Gastroesophageal sphincter (tissue), 4 donors: ENCODE measurements at places on chromosomes 7 and 10. TPM values are rescaled to one million over a fixed set of nuclear protein-coding genes. Genes with fewer than 3 reads are reported as not detected.
A peak's percentile ranks its signal among the peaks of the same experiment; 100 is the strongest.

DNA sequence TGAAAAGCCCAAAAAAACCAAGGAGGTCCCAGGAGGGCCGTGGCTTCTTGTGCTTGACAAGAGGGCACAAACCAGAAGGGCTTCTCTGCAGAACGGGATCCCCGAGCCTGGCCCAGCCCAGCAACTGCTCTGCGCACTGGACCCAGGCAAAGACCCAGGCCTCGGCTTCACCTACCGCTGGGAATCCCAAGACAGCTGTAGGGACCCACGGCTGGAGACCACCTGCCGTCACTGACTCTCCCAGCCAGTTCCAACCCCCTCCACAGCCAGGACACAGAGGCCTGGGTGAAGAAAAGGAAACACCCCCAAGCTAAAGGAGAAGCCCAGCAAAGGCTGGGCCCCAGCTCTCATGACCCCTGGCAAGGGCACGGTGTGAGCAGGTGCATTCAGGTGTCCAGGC is 24.3 kb downstream of the PDGFA start:
- ATAC-seq, result no peak

DNA sequence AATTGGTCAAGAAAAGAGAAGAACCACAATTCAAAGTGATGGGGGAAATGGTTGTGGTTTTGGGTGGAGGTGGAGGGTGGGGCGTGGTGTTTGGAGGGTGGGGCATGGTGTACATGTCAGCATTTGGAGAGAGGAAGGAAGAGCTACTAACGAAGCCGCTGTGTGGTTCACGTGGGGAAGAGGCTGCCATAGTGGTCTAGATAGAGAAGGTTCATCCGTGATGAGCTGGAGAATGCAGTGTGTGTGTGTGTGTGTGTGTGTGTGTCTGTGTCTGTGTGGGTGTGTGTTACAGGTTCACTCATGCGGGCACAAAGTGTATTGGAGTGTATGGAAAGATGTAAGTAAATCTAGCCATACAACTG is 6.1 kb upstream of the VCL start:
- no peak for ATAC-seq

- peak; percentile 60 for ATAC-seq
Measured at GRCh38 chr7:128697302-128697905, 25.3 kb downstream of the GARIN1A start.

DNA sequence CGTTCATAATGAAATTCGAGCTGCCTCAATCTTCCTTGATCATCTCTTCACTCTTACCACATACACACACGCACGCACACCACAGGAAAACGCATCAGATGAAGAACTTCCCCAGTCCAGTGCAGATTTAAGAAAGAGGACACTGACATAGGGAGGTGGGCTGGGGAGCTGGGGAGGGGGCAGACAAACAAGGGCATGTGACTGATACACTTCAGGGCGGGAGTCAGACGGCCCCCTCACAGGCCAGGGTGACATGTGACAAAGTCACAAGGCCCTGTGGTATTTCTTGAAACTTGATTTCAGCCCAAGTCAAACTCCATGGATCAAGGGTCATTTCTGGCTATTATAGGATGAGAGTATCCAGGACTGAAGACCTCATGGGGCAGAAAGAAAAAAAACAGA is 82.6 kb downstream of the KCNMA1 start:
- no peak for ATAC-seq

GRCh38 chr10:60246382-60246781 is 143.3 kb downstream of the ANK3 start:
- ATAC-seq, result no peak

DNA sequence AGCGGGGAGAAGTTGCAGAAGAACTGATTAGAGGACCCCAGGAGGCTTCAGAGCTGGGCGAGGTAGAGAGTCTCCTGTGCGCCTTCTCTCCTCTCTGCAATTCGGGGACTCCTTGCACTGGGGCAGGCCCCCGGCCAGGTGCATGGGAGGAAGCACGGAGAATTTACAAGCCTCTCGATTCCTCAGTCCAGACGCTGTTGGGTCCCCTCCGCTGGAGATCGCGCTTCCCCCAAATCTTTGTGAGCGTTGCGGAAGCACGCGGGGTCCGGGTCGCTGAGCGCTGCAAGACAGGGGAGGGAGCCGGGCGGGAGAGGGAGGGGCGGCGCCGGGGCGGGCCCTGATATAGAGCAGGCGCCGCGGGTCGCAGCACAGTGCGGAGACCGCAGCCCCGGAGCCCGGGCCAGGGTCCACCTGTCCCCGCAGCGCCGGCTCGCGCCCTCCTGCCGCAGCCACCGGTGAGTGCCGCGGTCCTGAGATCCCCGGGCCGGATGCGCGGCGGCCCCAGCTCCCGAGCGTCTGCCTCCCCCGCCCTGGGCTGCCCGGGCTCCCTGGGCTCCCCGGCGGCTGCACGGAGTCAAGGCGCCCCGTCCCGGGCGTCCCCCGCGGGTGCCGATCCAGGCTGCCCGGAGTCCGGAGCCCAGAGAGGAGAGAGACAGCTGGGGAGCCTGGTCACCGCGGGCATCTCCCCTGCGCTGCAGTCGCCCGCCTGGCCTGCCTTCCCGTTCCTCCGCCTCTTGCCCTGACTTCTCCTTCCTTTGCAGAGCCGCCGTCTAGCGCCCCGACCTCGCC is at the start of gene PLAU:
TSS of gene PLAU (plus strand) at position 369 of the 789 bp plus-strand sequence. CDS start 424 bp downstream, outside the sequence.
- ATAC-seq, result peak; percentile 22

DNA sequence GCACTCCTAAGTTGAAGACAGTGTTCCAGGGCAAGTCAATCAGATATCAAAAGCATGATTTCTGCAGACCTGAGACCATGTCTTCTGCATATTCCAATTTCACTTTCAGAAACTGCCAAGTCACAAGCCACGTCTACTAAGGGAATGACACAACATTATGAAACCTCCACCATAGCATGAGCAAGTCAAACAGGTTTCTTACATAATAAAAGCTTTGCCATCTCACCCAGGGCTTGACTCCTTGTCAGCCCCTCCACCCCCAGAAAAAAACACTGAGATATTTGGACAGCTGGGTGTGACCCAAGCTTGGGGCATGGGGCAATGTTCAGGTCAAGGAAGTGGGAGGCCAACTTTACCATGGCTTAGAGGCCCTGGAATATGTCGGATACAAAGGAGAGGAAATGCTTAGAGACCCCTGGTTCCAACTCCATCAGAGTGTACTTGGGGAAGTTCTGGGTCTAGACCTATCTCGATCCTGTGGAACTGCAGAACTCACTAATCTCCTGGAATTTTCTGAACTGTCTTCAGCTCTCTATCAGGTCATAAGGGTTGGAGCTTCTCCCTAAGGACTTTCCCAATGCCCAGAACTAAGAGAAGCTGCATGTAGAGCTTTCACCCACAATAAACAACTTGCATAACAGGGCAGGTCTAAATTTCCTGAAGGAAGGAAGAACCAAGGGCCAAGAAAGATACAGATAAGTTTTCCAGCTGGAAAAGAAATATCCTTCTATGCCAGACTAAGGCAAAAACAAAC is 80.6 kb upstream of the NAMPT start:
- peak; percentile 85 for ATAC-seq

DNA sequence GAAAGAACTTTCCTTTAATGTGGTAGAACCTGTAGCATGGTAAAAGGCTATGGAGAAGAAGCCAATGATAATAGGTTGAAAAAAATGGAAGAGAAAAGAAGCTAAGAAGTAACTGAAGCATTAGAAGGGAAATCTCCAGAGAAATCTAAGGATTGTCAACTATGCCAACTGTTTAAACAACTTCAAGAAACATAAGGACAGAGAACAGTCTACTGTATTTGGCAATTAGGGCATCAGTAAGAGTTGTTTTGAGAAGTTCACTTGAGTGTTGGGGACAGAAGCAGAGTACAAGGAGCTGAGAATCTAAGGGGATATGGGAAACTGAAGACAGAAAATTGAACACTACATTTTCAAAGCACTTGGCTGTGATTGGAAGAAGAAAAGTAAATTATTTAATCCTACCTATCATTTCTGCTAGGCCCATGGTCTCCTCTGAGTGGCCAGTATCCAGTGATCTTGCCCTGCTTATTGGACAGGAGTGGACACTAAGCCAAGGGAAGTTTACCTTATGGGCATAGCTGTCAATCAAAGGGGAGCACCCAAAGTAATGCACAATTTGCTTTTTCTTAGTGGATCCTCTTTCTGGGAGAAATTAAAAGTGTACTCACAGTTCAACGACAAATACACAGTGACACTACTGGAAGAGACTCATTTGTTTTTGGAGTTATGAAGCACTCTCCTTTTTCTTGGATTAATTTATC is 56.4 kb upstream of the CCDC71L start:
- ATAC-seq, result no peak

DNA sequence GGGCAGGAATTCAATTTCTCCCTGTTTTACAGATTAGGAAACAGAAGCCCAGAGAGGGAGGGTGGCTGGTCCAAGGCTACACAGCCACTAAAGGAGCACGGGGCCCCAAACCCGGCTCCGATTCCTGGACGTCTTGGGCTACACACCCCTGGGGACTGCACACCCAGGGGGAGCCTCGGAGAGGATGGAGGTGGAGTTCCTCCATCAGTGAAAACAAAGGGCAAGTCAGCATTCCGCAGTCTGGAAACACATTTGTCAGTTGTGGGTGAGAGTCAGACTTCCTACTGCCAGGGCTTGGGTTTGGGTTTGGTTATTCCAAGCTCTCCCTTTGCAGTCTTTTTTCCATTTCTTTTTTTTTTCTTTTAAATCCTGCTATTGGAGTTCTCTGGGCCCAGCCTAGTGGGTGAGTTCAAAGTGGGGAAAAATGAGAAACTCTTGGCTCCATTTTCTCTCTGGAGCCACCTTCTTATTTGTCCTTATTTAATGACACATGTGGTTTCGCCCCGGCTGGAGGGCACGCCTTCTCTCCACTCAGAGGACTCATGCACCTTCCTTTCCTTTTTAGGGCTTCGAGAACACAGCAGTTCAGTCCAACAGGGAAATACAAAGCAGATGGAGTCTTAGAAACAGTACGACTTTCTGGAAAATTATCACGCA is 59.9 kb upstream of the AQP1 start:
- peak; percentile 89 for ATAC-seq

DNA sequence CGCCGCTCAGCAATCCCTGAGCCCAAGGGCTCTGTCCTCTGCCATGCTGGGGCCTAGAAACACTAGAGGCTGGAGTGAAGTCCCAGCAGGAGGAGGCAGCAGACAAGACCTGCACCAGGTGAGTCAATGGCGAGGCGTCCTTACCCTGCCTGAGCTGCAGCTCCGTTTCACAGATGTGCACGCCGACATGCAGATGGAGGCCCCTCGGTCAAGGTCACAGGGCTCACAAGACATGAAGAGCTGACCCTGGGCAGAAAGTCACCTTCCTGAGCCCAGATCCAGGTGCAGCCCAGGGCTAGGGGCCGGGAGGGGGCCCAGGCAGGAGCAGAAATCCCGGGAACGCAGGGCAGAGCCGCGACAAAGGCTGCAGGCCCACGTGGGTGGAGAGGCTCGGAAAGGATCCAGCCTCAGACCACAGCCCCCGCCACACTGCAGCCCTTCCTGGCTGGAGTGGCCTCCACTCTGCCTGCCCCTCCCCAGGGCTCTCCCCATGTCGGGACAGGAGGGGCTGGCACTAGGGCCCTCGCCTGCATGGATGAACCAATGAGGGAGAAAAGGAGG is 23.8 kb downstream of the PDGFA start:
- no peak for ATAC-seq

GRCh38 chr10:60645980-60646379 is 132.3 kb upstream of the CDK1 start:
- no peak for ATAC-seq

DNA sequence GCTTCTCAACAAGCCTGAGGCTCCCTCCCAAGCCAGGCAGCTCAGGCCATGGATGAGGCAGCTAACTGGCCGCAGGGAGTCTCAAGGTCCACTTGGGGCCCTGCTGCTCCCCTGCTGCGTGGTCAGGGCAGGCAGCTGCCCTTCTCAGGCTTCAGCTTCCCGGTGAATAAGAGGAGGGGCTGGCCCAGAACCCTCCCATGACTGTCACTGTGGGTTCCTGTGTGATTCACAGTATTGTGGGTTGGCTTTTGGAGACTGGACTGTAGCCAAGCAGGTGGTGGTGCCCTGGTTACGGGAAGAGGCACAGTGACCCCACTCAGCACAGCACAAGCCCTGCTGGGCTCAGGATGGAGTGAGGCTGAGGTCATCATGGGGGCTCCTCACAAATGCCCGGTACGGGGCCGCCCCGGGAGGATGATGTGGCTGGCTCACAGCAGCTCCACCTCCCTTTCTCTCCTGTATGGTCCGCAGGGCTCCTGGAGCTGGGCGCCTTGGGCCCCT is 189.8 kb downstream of the HECW1 start:
- peak; percentile 22 for ATAC-seq

DNA sequence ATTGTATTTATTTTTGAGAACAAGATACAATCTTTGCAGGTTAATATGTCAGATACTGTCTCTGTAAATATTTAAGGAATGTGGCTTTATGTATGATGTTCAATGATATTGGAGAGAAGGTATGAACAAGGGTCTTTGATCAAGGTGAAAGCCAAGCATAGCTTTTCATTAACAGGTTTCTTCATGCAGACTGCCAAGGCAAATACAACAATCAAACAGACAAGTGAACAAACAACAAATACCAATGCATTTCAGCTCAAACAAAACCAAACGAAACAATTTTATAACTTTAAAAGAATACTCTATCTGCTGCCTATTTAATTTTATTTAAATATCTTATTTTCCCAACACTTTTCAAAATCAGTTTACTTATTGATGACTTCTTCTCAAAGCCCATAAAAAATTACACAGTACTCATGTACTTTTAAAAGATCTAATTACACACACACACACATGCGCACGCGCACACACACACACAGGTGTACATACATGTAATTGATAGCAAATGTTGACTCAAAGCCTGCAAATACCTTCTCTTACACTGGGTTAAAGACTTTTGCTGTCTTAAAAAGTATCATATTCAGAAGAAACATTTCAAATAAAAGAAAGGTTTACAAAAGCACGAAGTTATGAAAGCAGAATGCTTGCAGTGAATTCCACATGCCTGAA is 201.1 kb upstream of the CCDC6 start:
- no peak for ATAC-seq

DNA sequence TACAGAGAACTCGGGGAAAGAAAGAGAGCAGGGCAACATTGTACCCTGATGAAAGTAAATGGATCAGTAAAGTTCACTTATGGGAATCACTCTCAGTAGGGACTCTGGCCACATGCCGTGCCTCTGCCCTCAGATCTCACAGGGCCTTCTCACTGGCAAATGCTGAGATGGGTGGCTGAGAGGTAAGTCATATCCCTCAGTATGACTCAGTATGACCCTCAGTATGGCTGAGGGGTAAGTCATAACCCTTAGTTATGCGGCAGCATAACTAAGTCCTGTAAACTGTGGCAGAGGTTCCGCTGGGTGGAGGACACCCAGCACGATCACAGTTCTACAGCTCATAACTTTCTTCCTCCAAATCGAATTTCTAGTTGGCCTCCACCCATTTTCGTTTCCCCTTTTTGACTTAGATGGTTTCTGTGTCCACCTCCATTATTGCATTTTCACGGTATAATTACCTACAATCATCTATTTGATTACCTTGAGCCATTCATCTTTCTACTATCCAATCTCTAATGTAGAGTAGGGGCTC is 26.5 kb upstream of the WNT16 start:
- ATAC-seq, result no peak

Gene BICC1
- 21.2 TPM for total RNA-seq

Gene RASSF4
- total RNA-seq, result 35.9 TPM

Gene GIMAP1
- 4.2 TPM for total RNA-seq

Gene DGKB
- 19.9 TPM for total RNA-seq

Gene RBP3
- total RNA-seq, result not detected

Gene NUTM2B
- total RNA-seq, result not detected
